C1 segment of cervical spinal cord (tissue), 14 donors: ENCODE measurements at places on chromosomes 12 and 14.

DNA sequence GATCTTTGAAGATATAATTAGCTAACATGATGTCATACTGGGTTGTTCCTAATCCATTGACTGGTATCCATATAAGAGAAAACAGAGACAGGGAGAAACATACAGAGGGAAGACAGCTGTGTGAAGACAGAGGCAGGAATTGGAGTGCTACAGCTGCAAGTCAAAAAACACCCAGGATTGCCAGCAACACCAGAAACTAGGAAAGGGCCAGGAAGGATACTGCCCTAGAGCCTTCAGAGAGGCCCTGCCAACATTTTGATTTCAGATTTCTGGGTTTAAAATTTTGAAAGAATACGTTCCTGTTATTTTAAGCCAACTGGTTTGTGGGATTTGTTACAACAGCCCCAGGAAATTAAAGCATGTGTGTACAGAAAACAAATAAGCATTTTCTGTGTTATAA lies 473.7 kb upstream of the FLRT2 start:
- no peak for DNase-seq

- no peak for DNase-seq
Measured at GRCh38 chr14:101731187-101732080, 30.1 kb upstream of the PPP2R5C start.

- DNase-seq, result no peak
Measured at GRCh38 chr14:47148686-47149085, 497.1 kb upstream of the RPL10L start.

GRCh38 chr14:96799489-96800054 lies 2.4 kb downstream of the VRK1 start:
- no peak for DNase-seq

GRCh38 chr12:41188058-41188840 lies at the start of gene PDZRN4:
Gene PDZRN4, plus strand, starts transcription at chr12:41188320.
- DNase-seq, result no peak
